Anterior cingulate cortex (tissue), 58 donors: ENCODE measurements at places on chromosomes 1 and 21.

- DNase-seq, result no peak
Observed at GRCh38 chr1:115337633-115338456, at the start of gene NGF. Gene NGF (minus strand): TSS chr1:115338249. CDS start chr1:115286795, 51,454 bp downstream.

GRCh38 chr1:21524686-21525339, 15.6 kb downstream of the ALPL start:
- peak; percentile 26 for DNase-seq

- DNase-seq, result no peak
Observed at GRCh38 chr1:226261818-226262217, 38.4 kb downstream of the MIXL1 start.

GRCh38 chr1:244968881-244969280, 104.5 kb upstream of the HNRNPU start:
- no peak for DNase-seq

DNA sequence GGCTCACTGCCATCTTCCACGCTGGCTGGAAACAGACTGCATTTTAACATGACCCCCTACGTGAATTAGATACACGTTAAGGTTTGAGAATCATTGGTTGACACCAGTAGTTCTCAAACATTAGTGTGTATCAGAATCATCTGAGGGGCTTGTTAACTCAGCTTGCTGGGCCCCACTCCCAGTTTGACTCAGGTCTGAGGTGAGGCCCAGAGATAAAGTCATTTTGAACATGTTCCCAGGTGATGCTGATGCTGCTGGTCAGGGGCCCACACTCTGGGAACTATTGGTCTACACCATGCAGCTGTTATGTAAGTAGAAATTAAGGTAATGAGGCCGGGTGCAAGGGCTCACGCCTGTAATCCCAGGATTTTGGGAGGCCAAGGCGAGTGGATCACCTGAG, 1.3 kb downstream of the LSM10 start:
- no peak for DNase-seq

- no peak for DNase-seq
Observed at GRCh38 chr1:246828818-246829217, 102.9 kb downstream of the AHCTF1 start.

GRCh38 chr1:18145851-18146618, 38.4 kb downstream of the IGSF21 start:
- no peak for DNase-seq

DNA sequence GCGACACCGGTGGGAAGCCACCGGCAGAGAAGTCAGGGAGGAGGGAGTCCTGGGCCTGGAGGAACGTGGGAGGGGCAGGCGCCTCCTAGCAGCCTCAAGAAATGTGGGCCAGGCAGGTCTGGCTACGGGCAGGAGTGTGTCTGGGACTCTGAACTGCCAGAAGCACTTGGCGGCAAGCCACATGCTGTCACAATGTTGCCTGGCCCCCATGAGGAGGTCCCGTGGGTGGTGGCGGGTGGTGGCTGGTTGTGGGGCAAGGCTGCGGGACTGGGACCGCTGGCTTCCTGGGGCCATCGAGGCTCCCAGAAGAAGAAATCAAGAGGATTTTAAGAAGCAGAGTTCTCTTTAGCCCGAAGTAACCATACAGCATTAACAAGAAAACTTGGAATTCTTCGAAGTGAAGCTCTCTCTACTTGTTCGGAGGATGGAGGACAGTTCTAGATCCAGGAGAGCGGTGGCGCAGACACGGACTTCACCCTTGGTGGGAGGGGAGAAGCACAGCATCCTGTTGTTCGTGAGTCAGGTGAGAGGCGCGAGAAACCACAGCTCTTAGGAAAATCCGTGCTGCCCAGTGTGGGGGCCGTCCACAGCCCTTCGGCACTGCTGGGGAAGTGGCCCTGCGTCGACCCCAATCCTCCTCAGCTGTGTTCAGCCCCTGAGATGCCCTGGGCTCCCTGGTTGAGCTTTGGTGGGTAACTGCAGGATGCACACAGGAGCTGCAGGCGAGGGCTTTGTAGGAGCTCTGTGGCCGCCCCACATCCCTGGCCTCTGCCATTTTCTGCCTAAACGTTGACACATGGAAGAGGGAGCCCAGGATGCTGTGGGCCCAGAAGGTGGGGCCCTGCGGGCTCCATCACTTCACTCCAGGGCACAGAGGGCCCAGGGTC, 12.4 kb downstream of the SKI start:
- no peak for DNase-seq

DNA sequence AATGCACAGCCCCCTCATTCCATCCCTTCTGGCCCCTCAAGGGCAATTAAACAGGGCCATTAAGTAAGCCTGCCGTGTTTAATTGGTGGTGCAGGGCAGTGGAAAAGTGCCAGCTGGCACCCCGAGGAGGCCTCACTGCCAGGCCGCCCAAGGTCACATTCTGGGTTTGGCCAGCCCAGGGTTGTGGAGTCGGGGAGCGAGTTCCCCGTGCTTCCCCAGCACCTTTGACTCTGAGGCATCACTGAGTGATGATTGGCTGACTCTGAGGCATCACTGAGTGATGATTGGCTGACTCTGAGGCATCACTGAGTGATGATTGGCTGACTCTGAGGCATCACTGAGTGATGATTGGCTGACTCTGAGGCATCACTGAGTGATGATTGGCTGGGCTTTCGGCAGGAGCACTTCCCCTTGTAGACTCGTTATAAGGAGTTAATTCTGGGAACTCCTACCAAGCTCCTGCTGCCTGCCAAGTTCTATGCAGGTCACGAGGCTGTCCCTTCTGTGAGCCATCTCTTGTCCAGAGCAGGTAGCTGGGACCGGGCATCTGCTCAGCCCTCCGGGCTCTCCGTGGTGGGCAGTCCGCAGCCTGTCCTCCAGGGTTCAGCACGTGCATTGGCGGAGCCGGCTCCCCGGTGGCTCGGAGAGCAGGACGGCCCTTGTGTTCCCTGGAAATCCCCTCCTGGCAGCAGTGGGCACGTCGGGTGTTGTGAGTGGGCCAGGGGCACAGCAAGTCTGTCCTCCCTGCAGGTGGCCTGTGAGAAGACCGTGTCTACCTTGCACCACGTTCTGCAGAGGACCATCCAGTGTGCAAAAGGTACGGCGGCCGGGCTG, 20.9 kb downstream of the CSTB start:
- DNase-seq, result no peak

GRCh38 chr1:32311709-32312393, 20.0 kb downstream of the HDAC1 start:
- no peak for DNase-seq

GRCh38 chr1:81689531-81689941, 111.2 kb upstream of the ADGRL2 start:
- DNase-seq, result no peak

GRCh38 chr1:226444901-226445300, 37.0 kb upstream of the PARP1 start:
- no peak for DNase-seq

- DNase-seq, result no peak
Observed at GRCh38 chr1:77283701-77284425, 2.0 kb downstream of the AK5 start.

- DNase-seq, result no peak
Observed at GRCh38 chr21:44681861-44682579, at the start of gene KRTAP12-1. Gene KRTAP12-1 (minus strand): TSS chr21:44682163. CDS start chr21:44682123, 40 bp downstream.

GRCh38 chr1:210250665-210250997, 18.0 kb downstream of the SERTAD4 start:
- peak; percentile 21 for DNase-seq

DNA sequence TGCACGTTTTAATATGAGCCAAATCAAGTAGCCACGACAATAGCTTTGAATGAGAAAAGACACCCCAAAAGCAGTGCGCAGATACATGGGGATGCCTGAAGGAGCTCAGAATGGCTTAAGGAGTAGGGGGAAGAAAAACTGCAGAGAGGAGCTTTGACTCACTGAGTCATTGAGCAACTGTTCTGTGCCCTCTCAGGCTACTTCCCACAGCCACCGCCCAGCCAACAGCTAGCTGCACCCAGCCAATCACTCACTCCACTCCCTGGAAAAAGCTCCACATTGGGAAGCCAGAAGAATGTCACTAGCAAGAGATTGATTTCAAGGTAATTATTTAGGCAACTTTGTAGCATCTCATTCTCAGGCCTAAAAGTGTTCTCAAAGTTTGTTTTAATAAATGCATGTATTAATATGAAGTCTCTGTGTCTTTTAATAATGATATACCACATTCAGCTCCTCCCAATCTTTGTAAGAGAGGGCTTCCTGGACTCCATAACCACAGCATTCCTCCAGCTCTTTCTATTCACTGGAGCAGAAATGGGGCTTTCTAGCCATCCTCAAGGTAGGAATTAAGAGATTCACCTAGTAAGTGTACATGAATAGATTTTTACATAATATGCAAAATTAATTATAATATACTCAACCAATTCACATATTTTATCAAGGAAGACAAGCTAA, 16.8 kb downstream of the DUSP10 start:
- no peak for DNase-seq

- no peak for DNase-seq
Observed at GRCh38 chr1:152013664-152014237, 20.1 kb upstream of the S100A10 start.

DNA sequence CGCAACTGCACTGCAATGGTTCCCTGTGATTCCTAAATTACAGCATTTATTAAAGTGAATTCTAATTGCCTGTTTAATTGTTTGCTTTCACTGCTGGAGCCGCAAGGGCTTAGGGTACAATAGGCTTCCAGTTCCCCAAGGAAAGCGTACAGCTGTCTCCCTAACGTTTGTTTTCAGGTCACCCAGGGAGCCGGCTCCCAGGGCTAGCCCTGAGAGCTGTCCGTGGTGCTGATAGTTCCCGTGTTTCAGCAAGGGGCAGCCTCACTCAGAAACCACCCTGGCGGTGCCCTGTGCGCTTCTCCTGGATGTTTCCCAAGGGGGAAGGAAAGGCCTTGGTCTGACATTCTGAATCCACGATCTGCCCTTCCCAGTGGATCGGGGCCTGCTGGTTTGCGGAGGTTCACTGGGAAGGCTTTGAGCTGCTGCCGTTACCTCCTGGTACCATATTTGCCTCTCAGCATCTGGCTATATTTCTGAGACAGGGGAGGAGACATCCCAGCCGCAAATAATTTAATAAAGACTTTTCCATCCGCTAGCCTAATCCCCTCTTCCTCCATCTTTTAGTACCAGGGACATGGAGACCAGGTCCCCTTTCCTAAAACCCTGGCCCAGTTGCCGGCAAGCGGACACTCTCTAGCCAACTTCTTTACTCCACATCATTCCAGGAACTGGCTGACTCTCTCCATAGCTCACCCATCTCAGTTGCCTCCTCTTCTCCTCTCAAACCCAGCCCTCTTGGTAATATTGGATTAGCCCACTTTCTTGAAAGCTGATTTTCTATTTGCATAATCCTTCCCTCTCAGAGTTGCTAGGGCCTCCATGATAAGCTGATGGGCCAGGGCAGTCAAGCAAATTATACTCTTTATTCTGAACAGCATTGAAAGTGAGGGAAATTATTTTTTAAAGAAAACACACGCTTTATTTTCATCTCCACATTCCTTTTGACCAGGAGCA, 149.0 kb downstream of the IGSF21 start:
- DNase-seq, result no peak

- DNase-seq, result no peak
Observed at GRCh38 chr21:28875078-28875477, 117.6 kb downstream of the LTN1 start.

- no peak for DNase-seq
Observed at GRCh38 chr1:168050307-168050706, 86.4 kb downstream of the GPR161 start.

GRCh38 chr1:223229756-223230155, 86.7 kb upstream of the TLR5 start:
- DNase-seq, result no peak

DNA sequence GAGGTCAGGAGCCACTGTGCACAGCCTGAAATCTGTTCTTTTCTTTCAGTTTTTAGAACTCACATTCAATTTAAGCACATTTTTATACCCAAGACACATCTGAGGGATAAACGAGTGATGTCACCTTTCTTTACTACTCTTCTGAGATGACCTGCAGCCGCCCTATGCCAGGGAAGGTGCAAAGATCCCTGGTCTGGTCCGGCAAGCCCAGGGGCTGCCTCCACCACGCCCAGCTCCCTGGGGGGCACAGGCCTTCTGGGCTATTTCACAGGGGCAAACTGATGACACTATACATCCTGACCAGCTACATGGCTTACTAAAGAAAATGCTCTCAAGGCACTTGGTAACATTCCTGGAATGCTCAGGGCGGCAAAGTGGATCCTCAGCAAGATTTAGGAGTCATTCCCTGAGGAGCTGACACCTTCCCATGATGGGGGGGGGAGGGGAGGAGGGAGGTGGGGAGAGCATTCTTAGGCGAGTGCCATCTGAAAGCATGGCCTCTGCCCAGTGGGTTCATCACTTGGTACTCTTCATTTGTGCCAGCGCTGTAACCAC, 11.3 kb downstream of the MRAP start:
- no peak for DNase-seq

DNA sequence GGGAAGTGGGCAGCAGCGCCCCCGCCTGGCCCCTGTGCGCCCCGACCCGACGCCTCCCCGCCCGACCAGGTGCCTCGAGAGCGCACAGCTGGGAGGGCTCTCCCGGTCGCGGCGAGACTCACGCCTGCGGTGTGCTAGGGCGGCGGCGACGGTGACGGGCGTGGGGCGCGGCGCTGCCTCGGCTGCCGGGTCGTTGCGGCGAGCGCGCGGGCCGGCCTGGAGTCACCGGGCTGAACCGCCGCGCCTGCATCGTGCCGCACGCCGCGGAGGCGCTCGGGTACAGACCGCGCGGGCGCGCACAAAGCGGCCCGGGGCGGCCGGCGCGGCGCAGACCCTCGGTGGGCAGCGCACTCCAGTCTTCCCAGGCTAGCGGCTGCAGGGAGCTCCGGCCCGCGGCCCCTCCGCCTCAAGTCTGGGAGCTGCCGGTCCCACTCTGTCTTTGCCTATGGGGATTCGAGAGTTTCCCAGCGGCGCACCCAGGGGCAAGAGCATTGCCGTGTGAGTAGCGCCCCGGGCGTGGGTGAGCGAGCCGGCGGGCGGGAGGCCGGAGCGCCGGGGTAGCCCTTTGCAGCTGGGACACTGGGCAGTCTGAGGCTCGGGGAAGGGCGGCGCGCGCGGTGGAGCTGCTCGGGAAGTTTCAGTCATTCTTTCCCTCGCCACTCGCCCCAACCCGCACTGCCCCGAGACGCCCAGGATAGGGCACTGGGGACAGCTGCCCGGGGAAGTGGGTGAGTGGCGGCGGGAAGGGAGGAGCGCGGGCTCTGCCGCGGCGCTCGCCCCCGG, at the start of gene SLC35F3:
Gene SLC35F3 (plus strand): TSS at position 44 of the 783 bp plus-strand sequence.
- DNase-seq, result no peak

DNA sequence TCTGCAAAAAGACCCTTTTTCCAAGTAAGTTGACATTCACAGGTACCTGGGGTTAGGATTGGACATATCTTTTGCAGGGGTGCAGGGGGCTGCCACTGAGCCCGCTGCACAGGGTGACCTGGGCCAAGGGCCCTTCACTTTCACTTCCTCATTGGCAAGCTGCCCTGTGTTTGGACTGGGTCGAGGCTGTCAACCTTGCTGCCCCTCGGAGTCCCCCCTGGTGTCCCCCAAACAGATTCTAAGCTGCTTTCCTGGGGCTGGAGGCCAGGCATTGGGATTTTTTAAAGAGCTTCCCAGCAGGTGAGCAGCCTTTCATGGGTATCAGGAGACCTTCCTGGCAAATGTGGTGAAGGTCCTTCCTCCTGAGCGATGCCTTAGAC, 7.9 kb upstream of the UMODL1 start:
- no peak for DNase-seq

DNA sequence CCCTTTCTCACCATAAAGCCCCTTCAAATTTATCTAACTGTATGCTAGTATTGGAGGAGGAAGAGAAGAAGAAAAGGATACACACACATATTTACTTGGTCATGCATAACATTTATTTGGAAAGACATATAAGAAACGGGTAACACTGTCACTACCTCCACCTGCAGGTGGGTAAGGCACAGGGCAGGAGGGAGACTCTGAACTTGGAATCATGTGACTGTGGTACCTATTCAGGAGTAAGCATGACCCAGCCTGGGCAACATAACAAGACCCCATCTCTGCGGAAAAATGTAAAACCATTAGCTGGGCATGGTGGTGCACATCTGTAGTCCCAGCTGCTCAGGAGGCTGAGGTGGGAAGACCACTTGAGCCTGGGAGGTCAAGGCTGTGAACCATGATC, 1.4 kb upstream of the PADI6 start:
- DNase-seq, result no peak
